Germinal center (tissue), 1 donor: ENCODE measurements at places on chromosomes 2 and 18.

- DNase-seq = no peak
Observed at GRCh38 chr2:226048611-226049010, 649.1 kb downstream of the NYAP2 start.

- no peak for DNase-seq
Observed at GRCh38 chr18:1796636-1797035, 774.7 kb downstream of the METTL4 start.

DNA sequence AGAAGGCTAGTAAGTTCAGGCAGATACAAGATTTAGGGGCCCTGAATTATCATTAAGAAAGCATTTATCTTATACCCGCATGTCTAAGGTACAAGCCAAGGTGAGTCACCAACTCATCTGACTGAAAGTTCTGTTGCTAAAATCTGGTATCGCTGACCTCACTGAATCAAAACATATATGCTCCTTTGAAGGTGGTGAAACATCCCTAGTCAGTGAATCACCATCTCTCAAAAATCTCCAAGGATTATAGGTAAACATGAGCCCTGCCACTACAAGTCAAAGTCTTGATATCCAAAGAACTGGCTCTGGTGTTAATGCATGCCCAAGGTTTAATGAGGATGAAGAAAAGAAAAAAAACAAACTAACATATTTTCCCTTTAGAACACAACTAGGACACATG is 43.5 kb downstream of the IRS1 start:
- no peak for DNase-seq

DNA sequence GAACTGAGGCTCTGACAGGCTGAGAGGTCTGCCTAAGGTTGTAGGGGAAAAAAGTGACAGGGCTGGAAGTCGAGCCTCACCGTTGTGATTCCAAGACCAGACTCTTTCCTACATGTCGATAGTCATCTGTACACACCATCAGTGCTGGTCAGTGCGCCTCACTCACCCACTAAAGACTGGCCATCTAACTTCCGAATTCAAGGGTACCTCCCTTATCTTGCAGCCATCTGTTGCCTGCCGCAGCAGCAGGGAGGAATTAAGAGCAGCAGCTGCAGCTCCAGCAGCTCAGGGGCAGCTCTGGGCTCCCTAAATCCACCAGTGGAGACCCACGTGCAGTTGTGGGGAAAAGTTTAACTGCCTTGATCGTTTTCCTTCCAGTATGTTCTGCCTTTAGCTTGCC is 32.6 kb upstream of the GPR39 start:
- DNase-seq = no peak

- DNase-seq = no peak
Observed at GRCh38 chr2:83686863-83687262, 772.2 kb downstream of the SUCLG1 start.

GRCh38 chr2:223613017-223613950 is 11.1 kb upstream of the SCG2 start:
- no peak for DNase-seq

GRCh38 chr2:238601433-238602222 is 174.9 kb downstream of the ASB1 start:
- DNase-seq = no peak
